Naive thymus-derived CD4-positive, alpha-beta T cell (primary cell): ENCODE measurements at places on chromosomes 7 and 10.

DNA sequence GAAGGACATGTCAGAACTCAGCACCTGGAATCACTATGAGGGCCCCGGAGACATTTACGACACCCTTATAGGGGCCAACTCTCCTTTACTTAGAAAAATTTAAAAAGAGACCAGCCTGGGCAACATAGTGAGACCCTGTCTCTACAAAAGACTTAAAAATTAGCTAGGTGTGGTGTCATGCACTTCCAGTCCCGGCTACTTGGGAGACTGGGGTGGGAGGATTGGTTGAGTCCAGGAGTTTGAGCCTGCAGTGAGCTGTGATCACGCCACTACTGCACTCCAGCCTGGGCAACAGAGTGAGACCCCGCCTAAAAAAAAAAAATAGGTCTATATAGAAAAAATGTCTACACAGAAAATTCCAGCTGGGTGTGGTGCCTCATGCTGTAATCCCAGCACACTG, 7.5 kb upstream of the CYTH3 start:
- DNase-seq, result no peak

DNA sequence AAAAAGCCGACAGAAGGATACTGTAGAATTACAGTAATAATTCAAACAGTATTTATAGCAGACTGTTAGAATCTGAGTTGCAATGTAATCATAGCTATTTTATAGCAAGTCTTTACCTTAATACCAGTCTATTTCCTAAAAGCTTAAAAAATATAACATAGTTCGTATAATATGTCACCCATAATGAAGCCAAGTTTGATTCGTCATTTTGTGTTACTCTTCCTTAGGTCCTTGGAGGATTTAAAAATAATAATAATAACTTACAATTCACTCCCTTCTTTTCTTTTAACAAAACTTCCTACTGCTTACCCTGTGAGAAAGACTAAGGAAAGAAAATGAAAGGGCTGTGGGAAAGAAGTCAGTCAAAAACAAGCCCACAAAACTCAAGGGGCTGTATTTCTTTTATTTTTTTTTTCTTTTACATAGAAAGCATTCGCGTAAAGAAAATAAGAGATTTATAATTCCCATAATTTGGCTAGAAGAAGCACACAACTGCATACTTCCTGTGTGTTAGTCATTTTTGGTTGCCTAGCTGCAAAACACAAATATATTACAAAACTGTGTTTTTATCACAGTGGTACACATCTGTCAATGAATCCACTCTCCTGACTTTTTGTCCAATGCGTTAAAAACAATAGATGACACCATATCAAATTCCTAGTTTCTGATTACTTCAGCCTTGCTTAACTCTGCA, 187.2 kb upstream of the CELF2 start:
- no peak for DNase-seq

DNA sequence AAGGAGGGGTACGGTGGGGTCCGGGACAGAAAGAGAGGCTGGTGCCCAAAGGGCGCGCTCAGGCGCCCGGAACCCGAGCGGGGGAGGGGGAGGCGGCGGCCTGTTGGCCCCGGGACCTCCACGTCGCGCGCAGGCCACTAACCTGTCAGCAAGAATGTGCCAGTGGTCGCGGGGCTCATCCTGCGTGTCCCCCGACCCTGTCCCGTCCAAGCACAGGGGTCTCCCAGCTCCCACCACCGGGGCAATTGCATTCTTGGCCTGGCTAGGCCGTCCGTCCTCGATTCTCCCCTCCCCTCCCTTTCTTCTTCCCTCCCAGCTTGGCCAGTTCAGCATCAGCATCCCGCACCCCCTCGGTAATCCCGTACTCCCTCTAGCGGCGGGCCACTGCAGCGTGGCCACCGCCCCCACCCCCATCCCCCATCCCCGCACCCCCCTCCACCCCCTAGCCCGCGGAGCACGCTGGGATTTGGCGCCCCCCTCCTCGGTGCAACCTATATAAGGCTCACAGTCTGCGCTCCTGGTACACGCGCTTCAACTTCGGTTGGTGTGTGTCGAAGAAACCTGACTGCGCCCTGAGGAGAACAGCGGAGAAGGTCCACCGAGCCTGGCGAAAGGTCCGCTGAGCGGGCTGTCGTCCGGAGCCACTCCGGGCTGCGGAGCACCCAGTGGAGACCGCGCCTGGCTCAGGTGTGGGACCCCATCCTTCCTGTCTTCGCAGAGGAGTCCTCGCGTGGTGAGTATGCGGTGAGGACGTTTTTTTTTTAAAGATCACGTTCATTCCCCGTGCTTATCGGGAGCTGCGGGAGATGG, at the start of gene SGCE:
Gene SGCE, minus strand, starts transcription at position 286 of the 810 bp plus-strand sequence. Its CDS starts 35 bp downstream, at position 251.
- peak; percentile 17 for DNase-seq

DNA sequence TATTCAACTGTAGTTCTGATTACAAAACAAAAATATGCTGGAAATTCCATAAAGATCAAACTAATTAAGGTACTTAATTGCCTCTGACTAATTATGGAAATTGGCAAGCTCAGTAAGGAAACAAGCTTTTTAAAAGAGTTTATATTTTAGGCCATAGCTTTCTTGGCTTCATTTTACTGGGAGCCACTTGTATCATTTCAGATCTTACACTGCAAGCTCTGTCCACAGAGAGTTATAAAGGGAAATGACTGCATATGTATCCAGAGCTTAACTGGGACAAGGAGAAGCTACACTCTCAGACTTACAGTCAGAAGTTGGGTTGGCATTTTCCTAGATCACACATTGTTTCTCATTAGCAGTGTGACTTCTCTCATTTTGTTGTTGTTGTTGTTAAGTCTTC, 92.4 kb downstream of the LRRN3 start:
- no peak for DNase-seq

DNA sequence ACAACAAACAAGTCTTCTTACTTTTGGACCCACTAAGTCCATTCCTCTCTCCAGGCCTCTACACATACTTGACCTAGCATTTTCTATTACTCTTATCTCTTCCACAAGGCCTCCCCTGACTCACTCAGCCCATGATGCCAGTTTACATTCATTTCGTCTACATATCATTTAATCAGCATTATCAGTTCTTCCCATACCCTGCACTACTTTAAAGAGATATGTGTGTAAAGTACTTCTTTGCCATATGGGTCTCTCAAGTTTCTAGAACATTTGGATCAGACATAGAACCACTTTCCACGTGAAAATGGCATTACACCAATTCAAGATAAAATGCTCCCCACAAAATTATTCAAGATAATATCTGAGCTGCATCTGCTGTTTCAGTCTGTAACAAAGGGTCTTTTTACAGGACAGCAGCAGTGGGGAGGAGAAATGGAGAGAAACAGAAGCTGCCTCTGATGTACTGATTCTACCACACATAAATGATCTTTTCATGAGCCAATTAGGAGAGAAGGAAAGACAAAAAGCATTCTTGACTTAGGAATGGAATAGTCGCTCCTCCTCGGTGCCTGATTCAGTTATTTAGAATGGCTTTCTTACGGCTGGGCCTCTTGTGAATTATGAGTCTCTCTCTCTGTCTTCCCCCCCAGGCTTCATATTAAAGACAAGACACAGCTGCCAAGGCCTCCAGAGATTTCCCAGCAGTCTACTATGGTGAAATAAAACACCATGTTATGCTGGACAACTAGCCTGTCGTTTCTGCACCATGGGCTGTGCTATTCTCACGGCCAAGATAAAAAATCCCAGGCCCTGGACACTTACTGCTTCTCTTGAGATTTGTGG, 46.9 kb upstream of the SEPTIN7 start:
- DNase-seq, result no peak

- DNase-seq, result no peak
These were observed 206.4 kb downstream of the KCNMA1 start for GRCh38 chr10:77431209-77431611.

DNA sequence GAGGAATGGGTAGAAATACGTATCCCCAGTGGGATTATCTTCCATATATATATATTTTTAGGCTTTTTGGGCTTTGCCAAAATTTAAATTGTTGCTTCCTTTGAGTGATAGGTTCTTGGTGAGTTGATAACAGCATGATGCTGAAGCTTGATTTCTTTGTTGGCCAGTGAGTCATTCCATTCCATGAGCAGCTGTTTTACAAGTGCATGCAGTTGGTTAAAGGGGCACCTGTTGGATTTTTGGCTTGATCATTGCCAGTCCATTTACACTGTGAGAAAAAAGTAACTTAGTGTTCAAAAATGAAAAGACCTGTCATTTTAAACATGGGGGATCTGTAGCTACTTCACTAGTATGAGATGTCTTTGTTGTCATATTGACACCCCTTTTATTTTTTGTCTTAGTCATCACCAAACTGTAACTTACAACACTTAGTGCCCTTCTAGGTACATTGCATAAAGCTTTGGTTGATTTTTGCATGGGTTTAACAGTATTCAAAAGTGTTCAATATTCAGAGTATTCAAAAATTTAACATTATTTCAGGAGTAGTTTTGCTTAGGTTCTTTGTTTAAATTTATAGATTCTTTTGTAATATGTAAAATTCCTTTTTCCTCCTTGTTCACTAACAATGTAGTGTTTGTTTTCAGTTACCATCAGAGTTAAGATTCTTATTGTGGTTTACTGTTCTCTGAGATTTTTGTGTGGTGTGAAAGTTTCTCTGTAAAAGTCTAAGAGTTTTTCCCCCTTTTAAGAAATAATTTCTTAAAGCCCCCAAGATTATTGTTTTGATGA, 8.8 kb downstream of the AKAP9 start:
- no peak for DNase-seq

GRCh38 chr7:30936650-30937245, 25.1 kb downstream of the AQP1 start:
- no peak for DNase-seq

DNA sequence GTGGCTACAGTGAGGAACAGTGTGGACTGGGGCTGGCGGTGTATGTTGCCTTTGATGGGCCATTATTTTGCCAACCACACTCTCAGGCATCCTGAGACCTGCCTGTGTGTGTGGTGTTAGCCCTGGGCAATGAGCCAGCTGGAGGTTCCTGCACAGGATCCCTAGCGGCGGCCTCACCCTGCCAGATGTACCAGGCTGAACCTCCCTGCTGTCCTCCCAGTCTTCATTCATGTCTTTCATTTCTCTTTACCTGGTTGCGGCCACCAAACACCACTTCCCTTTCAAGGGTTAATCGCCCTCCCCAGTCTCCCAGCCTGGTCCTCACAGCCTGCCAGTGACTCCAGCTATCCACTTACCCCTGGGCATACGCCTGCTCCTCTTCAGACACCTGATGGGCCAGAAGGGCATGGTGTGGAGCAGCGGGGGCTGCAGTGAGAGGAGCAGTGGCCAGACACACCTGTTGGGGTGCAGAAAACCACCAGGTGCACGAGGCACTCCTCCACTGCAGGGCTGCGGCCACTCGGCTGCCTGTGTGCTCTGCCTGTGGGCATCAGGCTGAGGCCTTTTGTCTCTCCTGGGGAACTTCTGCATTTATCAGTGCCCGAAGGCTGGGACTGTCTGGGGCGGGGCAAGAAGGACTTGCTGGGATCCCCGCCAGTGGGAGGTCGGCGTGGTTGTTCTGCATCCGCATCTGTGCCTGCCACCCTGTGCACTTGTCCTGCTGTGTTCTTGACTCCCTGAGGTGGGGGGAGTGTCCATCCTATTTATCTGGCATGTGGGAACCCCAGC, 111.6 kb downstream of the ARHGAP22 start:
- no peak for DNase-seq

DNA sequence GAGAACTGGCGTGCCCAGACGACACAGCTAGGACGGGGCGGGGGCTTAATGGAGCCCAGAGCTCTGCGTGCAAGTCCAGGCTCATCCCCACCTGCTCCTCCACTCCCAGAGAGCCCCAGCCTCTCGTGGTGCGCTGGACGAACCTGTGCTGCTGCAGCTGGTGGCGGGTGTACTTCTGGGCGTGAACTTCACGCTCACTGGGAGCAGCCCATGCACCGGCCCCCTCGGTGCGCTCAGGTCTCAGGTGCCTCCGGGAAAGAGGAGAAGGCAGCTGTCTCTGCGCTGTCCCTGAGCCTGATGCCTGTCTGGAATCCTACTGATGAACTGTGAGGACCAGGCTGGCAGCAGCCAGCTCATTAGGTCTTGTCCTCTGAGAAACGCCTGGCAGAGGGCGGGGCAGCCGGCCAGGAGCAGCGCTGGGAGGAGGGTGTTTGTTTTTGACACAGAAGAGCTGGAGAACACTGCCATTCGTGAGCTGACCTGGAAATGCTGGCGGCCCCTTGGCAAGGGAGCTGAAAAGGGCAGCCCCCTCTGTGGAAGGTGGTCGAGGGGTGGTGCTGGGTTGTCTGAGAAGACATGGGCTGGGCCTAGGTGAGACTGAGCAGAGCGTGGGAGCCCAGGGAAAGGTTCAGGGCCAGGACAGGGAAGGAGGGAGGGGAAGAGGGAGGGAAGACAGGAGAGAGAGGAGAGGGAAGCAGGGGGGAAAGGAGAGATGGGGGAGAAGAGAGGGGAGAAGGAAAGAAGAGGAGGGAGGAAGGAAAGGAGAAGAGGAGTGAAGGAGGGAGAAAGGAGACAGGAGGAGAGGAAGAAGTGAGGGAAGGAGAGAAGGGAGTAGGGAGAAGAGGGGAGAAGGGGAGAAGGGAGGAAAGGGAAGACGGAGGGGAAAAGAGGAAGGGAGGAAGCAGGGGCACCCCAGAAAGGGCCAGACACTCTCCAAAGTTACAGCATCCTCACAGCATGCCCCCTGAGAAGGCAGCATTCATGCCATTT, 53.5 kb upstream of the TNS3 start:
- no peak for DNase-seq

DNA sequence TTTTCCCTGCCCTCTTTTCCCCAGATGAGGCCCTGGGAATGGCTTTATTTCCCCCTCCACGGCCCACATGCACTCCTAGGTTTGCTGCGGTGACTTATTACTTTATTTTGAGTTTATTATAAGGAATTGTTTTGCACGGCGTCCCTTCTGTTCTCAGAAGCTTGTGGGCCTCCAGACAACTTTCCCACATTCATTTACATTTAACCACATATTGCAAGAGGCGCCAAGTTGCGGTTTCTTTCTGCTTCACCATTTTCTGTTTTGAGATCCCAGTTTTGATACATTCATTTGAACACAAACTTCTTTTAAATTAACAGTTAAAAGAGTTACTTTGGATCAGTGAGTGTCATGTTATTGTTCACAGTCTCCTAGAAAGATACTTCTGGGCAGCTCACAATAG, 532.5 kb upstream of the MGMT start:
- no peak for DNase-seq

DNA sequence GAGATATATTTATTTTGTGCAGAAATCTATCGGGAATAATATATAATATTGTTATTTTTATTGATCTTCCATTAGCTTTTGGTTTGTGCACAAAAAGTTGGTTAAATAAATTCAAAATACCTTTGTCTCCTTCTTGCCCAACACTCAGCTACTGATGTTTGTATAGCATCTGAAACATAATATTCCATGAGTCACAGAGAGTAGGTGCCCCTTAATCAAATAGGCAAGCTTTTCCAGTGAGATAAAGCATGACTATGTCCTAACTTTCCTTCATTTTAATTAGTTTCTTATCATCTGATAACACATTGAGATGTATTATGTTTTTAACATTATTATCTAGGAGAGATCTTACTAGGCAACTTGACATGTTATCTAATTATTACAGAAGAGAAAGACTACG, 432.2 kb downstream of the KIF20B start:
- no peak for DNase-seq
